Omental fat pad (tissue), 4 donors: ENCODE measurements at places on chromosomes 6 and 20.

GRCh38 chr6:108565091-108565766 is 4.5 kb downstream of the FOXO3 start:
- DNase-seq: no peak

DNA sequence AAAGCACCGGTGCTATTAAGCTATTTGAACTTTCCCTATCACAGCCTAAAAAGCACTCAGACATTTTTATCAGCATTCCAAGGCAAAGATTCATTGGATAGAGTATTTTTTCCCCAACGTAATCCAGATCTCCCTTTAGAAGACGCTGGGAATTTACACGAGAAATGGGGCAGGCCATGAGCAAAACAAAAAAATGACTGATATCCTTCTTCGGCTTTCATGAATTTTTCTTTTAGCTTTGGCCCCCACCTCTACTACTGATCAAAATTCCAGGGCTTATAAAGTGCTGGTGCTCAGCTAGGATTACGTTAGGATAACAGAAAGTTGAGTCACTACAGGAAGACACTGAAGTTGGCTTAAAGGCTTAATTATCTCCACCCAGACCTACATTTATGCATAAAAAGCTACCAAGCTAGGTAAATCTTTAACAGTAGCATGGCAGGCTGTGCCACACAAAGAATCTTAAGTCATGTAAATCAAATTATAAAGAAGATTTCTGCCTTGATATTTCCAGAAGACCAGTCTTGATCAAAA is 418.5 kb upstream of the BTBD3 start:
- no peak for DNase-seq

GRCh38 chr6:4790158-4790899 is 14.1 kb downstream of the CDYL start:
- no peak for DNase-seq

- DNase-seq: no peak
Observed at GRCh38 chr6:129895692-129896091, 34.6 kb upstream of the TMEM244 start.

GRCh38 chr6:38427492-38428210 is 212.1 kb downstream of the BTBD9 start:
- no peak for DNase-seq

DNA sequence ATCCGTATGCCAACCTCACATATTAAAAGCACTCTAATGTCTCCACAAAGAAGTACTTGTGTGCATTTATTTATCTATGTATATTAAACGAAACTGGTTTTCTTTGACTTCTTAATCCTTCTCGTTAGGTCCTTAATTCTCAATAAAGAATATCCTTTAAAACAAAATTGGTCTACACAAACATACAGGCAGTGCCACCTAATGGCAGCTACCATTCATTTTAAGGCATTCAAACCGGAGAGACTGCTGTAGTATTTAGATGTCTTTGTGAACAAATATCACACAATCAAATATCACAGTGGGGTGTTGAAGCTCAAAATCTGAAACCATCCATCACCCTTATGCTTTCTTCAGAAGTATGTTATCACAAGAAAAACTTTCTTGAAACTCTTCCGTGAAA is 96.6 kb upstream of the IRAK1BP1 start:
- no peak for DNase-seq

DNA sequence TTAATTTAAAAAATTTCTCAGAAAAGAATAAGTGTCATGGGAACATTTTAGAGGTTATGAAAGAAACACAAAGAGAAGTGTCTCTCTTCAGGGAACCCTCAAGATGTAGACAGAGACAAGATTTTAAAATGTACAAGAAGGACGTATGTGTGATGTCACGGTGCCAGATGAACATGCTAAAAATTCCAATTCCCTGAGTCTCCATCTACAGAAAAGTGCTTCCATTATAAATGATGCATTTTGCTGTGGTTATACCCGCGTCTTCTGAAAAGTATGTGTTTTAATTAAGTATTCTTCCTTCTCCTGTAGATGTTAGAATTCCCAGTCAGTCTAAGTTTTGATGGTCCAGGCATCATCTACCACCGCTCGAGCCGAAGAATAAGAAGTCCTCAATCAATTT is 489.1 kb downstream of the PREX1 start:
- no peak for DNase-seq
